ENCODE measurements at places on chromosomes 2 and 18.

DNA sequence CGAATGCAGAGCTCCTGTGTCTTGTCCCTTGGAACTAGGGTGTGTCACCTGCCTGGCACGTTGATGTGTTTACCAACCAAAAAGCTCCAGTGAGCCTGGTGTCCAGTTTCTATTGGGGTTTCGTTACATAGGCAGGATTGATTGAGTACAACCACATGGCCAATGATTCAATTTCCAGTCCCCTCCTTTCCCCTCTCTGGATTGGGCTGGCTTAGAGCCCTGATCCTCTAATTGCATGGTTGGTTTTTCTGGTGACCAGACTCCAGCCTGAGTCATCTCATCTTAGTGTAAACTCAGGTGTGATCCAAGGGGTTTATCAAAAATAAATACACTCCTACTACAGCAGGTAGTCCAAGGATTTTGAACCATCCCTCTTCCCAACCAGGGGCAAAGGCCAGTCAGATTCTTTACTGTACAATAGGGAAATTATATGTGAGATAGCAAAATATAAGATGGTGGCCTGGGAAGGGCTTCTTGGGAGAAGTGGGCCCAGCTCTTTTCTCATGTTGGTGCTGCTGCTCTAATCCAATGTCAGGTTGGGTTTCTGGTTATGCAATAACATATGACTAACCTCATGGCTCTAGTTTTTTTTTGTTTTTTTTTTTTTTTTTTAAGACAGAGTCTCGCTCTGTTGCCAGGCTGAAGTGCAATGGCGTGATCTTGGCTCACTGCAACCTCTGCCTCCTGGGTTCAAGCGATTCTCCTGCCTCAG is 64.7 kb upstream of the MGAT5 start:
- DNase-seq = no peak

DNA sequence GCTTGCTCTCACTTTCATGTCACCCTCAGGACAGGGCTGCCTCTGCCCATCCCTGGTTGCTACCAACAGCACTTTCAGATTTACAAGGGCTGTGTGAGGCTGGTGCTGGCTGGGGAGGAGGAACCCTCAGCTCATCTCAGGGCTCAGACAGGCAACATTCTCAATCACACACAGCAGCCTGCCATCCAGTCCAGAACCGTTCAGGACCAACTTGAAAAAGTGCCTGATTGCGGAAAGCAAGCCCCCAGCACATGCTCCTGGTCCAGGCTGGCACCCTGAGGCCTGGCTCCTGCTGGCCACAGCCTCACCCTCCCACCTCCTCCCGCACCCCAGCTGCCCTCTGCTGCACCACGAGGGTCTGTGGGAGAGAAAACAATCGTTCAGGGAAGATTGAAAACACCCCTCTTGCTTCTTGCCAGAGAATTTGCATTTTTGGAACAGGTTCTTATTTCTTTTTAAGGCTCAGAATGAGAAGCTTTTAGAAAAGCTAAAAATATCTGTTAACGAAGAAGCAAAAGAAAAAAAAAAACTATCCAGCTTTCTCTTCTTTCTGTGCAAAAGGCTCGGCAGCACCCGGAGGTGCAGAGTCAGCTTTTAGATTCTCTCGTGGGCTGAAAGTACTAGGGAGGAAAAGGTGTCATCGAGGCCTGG is 403.8 kb upstream of the ID2 start:
- DNase-seq = no peak

GRCh38 chr2:191476901-191477300 is 201.0 kb upstream of the NABP1 start:
- no peak for DNase-seq

DNA sequence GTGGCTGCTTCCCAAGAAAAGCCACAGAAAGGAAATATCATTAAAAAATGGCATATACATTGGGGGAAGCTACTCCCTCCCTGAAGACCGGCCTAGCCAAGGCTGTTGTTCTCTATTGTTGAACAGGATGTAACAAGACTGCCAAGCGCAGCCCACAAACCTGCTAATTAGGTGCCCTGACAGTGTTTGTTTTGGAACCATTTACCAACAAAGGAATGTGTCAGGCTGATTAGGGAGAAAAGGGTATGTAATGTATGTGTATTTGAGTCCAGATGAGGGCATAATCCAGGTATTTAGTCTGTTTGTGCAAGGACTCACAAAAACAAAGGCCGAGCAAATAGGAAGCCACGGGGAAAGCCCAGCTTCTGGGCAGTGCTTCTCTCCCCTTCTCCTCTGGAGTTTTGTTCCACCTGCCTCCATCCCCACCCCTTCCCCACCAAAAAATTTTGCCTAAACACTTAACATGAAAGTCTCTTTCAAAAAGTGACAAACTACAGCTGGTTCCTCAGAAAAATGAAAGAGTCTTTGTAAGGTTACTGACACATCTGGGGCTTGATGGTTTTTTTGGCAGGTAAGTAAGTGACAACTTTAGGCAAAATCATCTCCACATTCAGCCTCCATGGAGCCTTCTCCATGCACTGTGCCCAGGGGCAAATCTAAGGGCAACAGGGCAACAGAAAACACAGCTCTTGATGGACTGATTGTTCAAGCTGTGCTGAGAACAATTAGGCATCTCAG is 78.3 kb upstream of the FZD5 start:
- no peak for DNase-seq

DNA sequence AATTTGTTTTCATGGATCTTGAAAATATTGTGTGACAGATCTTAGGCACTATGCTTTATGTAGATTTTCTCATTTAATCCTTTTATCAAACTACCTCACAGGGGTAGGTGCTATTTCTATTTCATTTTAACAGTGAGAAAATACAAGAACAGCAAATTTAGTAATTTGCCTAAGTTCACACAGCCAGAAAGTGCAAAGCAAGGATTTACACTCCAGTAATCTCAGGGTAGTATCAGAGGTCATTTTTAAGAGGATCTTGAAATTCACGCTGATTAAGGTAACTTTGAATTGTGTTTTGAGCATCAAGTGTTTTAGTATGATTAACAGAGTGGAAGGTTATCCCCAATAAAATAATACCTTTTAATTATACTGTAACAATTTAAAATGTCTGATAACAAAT is 10.1 kb upstream of the KCNJ3 start:
- DNase-seq = no peak

DNA sequence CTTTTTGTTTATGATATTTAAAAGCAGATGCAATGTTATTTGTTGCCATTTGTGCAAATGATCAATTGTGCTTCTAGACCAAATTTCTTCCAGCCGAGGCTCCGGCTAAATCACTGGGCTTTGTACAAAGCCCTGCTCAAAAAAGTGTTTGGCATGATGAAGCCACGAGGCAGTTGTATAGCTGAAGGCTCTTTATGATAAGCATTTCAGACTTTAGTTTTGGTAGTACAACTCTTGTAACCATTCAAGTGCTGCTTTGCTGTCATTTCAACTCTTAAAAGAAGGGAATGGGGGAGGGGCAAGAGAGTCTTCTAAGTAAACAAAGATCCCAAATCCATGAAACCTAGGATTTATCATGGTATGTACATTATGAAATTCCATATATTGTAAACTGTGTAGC is 3.3 kb upstream of the ZNF532 start:
- DNase-seq = no peak

DNA sequence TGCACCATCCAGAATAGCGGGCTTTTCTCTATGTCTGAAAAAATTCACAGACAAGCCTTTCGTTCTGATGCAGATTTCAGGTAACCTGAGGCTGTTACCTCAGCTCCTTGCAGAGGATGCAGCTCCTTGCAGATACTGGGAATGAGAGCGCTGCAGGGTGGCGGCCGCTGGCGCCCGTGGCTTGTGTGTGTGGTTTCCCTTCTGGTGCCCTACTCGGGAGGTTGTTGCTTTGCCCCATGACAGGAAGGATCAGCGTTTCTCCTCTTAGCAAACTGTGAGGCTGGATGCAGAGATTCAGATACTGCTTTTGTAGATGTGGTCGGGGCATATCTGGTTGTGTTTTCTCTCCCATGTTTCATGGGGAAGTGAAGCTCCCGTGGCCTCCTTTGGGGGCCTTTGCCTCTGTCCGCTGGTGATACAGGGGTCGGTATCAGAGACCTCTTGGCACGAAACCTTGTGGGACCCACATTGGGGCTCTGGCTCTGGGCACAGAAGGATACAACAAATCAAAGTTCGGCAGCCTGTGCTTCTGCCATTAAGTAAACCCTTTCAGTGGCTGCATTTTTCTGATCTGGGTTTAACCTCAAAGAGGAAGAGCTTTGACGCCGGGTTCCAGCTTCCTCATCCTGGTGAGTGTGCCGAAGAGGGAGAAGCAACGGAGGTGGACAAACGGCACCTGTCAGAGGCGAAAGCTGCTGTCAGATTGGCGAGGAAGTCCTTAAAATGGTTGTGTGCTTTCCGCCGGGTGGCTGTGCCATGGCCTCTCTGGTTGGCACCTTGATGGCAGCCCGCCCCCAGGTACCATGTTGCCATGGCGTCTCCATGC is 127.8 kb downstream of the MBP start:
- no peak for DNase-seq

DNA sequence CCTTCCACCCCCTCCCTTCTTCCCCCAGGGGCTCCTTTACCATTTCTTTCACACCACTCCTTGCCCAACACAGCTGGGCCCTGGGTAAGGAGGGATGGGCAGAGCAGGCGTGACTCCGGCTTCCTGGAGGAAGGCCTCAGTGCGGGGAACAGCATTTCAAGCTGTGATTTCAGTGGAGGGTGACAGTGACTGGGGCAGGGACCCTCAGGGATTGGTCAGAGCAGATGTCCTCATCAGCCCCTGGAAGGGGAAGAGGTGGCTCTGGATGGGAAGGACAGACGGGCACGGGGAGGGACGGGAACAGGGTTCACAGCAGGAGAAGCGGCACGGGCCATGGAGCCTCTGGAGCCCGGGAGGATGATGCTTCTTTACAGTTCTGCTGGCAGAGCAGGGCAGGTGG is 130.8 kb upstream of the TWIST2 start:
- DNase-seq = no peak

- DNase-seq = no peak
These were observed 9.0 kb upstream of the FLACC1 start for GRCh38 chr2:201366146-201366545.

All from activated gamma-delta T cell treated with Interleukin-2 at 50 U/mL for 16 hours (primary cell).